RPMI7951 (cell line): ENCODE measurements at places on chromosomes 6 and 20. TPM values are rescaled to one million over a fixed set of nuclear protein-coding genes. Genes with fewer than 3 reads are reported as not detected.

UCKL1 gene
- total RNA-seq: 23.1 and 24.4 TPM in 2 replicates

C6orf62 gene
- 96.1 and 105 TPM in 2 replicates for total RNA-seq

KHDC1 gene
- total RNA-seq: 0.60 and 2.1 TPM in 2 replicates

E2F1 gene
- total RNA-seq: 28.7 and 33.3 TPM in 2 replicates

FOXF2 gene
- 1.1 and 2.0 TPM in 2 replicates for total RNA-seq

C20orf202 gene
- not detected in 2 replicates for total RNA-seq

FAXC gene
- 1.8 and 4.3 TPM in 2 replicates for total RNA-seq

CLIC5 gene
- 0.10 TPM in 1 of 2 replicates, not detected in the other for total RNA-seq

UNC5CL gene
- total RNA-seq: 0.10 and 0.12 TPM in 2 replicates

SLC13A3 gene
- total RNA-seq: 1.7 and 4.1 TPM in 2 replicates

HLA-DRB1 gene
- total RNA-seq: 4.7 and 5.5 TPM in 2 replicates

SCUBE3 gene
- 0.10 and 0.24 TPM in 2 replicates for total RNA-seq

POU5F1 gene
- 0.36 TPM in 1 of 2 replicates, not detected in the other for total RNA-seq

SNAP91 gene
- not detected in 2 replicates for total RNA-seq

CLPSL1 gene
- not detected in 2 replicates for total RNA-seq

RFX6 gene
- total RNA-seq: not detected in 2 replicates

PNPLA1 gene
- not detected in 2 replicates for total RNA-seq
